Naive thymus-derived CD8-positive, alpha-beta T cell (primary cell): ENCODE measurements at places on chromosomes 3 and 15. TPM values are rescaled to one million over a fixed set of nuclear protein-coding genes. Genes with fewer than 3 reads are reported as not detected.

PLA2G4E gene
- not detected for total RNA-seq

IQCF5 gene
- total RNA-seq = not detected

TMEM212 gene
- not detected for total RNA-seq

SAMMSON gene
- not detected for total RNA-seq

MUC13 gene
- not detected for total RNA-seq
